ENCODE measurements at places on chromosomes 7 and 10. TPM values are rescaled to one million over a fixed set of nuclear protein-coding genes. Genes with fewer than 3 reads are reported as not detected.

DNA sequence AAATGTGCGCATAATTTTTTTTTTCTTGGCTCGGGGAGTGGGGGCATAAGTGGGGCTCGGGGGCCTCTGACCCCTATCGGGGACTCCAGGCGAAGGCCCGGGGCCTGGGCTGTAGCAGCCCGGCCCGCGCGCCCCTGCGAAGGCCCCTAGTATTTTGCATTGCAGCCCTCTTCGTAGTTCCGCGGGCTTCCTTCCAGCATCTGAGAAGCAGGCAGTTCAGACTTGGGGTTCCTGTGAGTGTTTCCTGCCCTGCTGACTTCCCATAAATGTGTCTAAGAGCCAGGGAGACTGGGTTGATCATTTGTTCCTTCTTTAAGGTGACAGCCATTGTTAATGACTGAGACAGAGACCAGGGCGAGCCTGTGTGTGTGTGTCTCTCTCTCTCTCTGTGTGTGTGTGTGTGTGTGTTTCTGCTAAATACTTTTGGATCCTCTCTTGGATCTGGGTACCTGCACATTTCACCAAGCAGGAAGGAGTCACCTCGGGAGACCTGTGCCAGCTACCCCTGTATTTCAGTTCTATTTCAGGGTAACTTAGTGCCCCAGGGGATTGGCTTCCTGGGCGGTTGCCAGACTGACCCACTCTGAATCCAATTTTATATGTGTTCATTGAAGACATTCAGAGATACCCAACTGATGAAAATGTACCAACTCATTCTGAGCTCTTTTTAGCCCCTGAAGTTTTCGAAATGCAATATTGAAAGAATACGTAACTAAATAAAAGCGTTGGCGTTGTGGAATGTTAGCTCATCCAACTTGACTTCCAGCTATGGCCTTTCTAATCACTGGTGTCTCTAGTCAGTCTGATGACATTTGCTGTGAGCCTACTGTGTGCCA is 805 bp downstream of the MSRB2 start:
- peak; percentile 2 for DNase-seq
- H3K27me3 ChIP-seq = no peaks in the 10 kb centered on the region
- peaks cover 20% of the 10 kb centered on the region for H3K4me1 ChIP-seq
- H3K4me3 ChIP-seq = peak overlapping the region; percentile 70
- no peaks in the 10 kb centered on the region for H3K36me3 ChIP-seq

- H3K27me3 ChIP-seq = no peaks in the 10 kb centered on the region
- peak; percentile 73 for DNase-seq
Measured at GRCh38 chr10:109934958-109935793, 11.9 kb upstream of the XPNPEP1 start.

- DNase-seq = no peak
- H3K27ac ChIP-seq = no peak overlapping the region
- no peaks in the 10 kb centered on the region for H3K4me1 ChIP-seq
- H3K27me3 ChIP-seq = no peaks in the 10 kb centered on the region
- no peaks in the 10 kb centered on the region for H3K36me3 ChIP-seq
Measured at GRCh38 chr7:139153832-139154231, 44.3 kb upstream of the ZC3HAV1 start.

- H3K4me3 ChIP-seq = no peak overlapping the region
- H3K27me3 ChIP-seq = peaks cover 12% of the 10 kb centered on the region
- peaks cover 11% of the 10 kb centered on the region for H3K4me1 ChIP-seq
- DNase-seq = no peak
Measured at GRCh38 chr7:157584420-157584819, 247.6 kb downstream of the DNAJB6 start.

DNA sequence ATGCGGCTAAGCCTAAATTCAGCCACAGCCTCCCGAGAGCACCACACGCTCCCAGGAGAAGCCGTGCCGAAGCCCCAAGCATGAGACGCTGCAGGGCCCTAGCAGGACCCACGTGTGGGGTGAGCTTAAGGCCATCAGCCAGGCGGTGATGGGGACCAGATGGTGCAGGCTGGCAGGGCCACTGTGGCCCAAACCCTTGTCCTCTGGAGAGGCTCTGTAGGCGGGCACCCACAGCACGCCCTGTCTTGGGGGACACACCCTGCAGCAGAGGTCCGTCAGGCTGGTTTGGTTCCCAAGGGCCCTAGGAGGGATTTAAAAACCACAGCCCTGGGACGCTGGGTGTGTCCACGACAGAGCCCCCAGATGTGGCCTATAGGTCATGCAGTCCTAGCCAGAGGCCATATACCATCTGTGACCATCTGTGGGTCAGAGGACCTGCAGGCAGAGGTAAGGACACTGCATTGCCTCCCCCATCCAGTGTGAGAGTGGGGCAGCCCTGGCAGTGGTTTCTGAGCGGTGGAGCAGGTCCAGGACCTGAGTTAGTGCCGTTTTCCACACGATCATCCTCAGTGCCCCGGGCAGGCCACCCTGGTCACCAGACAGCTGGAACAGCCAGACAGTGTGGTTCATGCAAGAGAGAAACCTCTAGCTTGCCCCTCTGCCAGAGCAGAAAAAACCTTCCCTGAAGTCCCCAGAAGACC is 39.6 kb upstream of the INPP5A start:
- H3K4me3 ChIP-seq = no peak overlapping the region
- H3K27me3 ChIP-seq = no peaks in the 10 kb centered on the region
- DNase-seq = no peak
- no peaks in the 10 kb centered on the region for H3K36me3 ChIP-seq
- no peaks in the 10 kb centered on the region for H3K4me1 ChIP-seq

DNA sequence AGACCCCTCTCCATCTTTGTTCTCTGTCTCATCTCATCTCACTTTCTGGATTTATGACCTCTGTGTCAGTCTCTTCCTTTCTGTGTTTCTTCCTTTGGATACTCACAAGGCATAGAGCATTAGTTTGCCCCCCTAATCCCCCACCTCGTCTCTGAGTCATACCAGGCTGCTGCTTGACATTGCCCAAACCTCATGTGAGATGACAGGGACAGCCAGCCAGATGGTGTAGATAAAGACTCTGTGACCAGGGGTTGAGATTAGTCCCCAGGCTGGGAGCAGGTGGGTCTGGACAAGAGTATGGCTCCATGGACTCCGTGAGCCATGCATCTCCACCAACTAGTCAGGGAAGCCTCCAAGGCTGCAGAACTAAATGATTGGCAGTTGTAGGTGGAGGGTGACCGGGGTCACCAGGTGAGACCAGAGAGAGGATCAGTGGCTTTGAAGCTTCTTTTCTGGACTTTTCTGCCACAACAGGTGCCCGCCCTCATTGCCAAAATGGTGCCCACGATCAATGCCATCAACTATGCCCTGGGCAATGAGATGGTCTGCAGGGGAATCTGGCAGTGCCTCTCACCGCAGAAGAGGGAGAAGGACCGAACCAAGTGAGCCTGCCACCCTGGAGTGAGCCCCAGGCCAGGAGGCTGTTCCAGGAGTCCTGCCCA is 13.3 kb downstream of the RGR start:
- no peak for DNase-seq
- H3K4me1 ChIP-seq = peaks cover 7% of the 10 kb centered on the region
- H3K4me3 ChIP-seq = no peak overlapping the region
- no peaks in the 10 kb centered on the region for H3K36me3 ChIP-seq
- H3K27ac ChIP-seq = no peak overlapping the region
- H3K27me3 ChIP-seq = peaks cover 8% of the 10 kb centered on the region

GRCh38 chr10:19043431-19043830 is 5.2 kb upstream of the MALRD1 start:
- H3K27ac ChIP-seq = no peak overlapping the region
- DNase-seq = no peak
- H3K4me3 ChIP-seq = no peak overlapping the region
- H3K27me3 ChIP-seq = no peaks in the 10 kb centered on the region
- H3K4me1 ChIP-seq = no peaks in the 10 kb centered on the region

- no peak overlapping the region for H3K4me3 ChIP-seq
- H3K36me3 ChIP-seq = no peaks in the 10 kb centered on the region
- no peak for DNase-seq
- no peaks in the 10 kb centered on the region for H3K27me3 ChIP-seq
- no peaks in the 10 kb centered on the region for H3K4me1 ChIP-seq
- no peak overlapping the region for H3K27ac ChIP-seq
Measured at GRCh38 chr7:11376529-11376928, 402.9 kb downstream of the PHF14 start.

- H3K27ac ChIP-seq = no peak overlapping the region
- no peak for DNase-seq
- H3K27me3 ChIP-seq = no peaks in the 10 kb centered on the region
- H3K4me3 ChIP-seq = no peak overlapping the region
Measured at GRCh38 chr10:113169853-113170460, 219.9 kb downstream of the TCF7L2 start.

The TMED4 gene
- total RNA-seq = 134 TPM

The SPAG6 gene
- total RNA-seq = not detected

DNA sequence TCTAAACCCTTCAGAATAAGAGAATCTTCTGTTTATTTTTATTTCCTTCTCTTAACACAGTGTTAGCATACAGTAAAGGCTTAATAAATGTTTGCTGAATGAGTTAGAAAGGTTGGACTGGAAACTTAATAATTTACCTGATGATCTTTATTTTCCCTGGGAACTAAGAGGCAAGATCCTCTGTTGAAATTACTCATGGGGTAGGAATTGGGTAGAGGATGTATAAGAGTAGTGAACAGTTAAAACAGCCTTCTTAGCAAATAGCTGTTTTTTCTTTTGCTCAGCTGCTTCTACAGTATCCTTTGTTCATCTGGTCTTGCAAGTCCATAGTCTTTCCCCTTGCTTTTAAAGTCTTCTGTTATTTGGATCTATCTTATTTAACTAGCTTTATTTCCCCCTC is 80.0 kb downstream of the AKAP9 start:
- H3K4me1 ChIP-seq = no peaks in the 10 kb centered on the region
- H3K27me3 ChIP-seq = no peaks in the 10 kb centered on the region
- H3K4me3 ChIP-seq = no peak overlapping the region
- DNase-seq = no peak
- peaks cover 57% of the 10 kb centered on the region for H3K36me3 ChIP-seq

DNA sequence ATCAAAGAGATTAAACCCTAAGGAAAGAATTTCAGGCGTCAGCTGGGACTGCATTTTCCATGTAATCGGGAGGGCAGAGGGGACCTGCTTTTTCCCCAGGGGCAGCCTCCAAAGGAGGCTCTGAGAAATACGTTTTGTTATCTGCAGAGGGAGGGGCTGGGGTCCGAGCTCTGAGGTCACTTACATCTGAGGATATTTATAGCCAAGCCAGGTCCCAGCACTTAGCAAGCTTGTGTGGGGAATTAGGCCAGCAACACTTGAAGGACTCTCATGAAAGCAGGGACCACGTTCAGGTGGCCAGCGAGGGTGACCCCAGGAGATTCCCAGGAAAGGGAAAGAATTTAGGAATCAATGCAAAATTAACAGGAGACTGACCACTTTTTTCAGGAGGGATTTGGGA is 20.6 kb upstream of the GDI2 start:
- no peaks in the 10 kb centered on the region for H3K4me1 ChIP-seq
- no peaks in the 10 kb centered on the region for H3K27me3 ChIP-seq
- no peak overlapping the region for H3K4me3 ChIP-seq
- H3K27ac ChIP-seq = no peak overlapping the region
- no peaks in the 10 kb centered on the region for H3K36me3 ChIP-seq
- no peak for DNase-seq

- no peak for DNase-seq
- no peaks in the 10 kb centered on the region for H3K36me3 ChIP-seq
- H3K27ac ChIP-seq = no peak overlapping the region
- H3K4me1 ChIP-seq = no peaks in the 10 kb centered on the region
- H3K27me3 ChIP-seq = no peaks in the 10 kb centered on the region
- no peak overlapping the region for H3K4me3 ChIP-seq
Measured at GRCh38 chr7:138834583-138834982, 36.6 kb upstream of the ATP6V0A4 start.

The INMT gene
- total RNA-seq = 0.69 TPM

The HOXA7 gene
- not detected for total RNA-seq

- H3K36me3 ChIP-seq = no peaks in the 10 kb centered on the region
- no peak for DNase-seq
- H3K27ac ChIP-seq = no peak overlapping the region
- H3K4me1 ChIP-seq = no peaks in the 10 kb centered on the region
Measured at GRCh38 chr10:82674036-82674435, 799.0 kb downstream of the NRG3 start.

- peaks cover 50% of the 10 kb centered on the region for H3K4me1 ChIP-seq
- H3K27me3 ChIP-seq = no peaks in the 10 kb centered on the region
- peak overlapping the region; percentile 70 for H3K27ac ChIP-seq
- H3K36me3 ChIP-seq = no peaks in the 10 kb centered on the region
- peak overlapping the region; percentile 93 for H3K4me3 ChIP-seq
Measured at GRCh38 chr10:30432622-30433305, 1.2 kb upstream of the MAP3K8 start.

- H3K27me3 ChIP-seq = no peaks in the 10 kb centered on the region
- no peak for DNase-seq
- H3K4me1 ChIP-seq = no peaks in the 10 kb centered on the region
- H3K27ac ChIP-seq = no peak overlapping the region
- no peaks in the 10 kb centered on the region for H3K36me3 ChIP-seq
Measured at GRCh38 chr7:7614018-7614741, 26.4 kb upstream of the UMAD1 start.

- DNase-seq = no peak
- peaks cover 21% of the 10 kb centered on the region for H3K36me3 ChIP-seq
- H3K27ac ChIP-seq = no peak overlapping the region
- H3K27me3 ChIP-seq = no peaks in the 10 kb centered on the region
- H3K4me1 ChIP-seq = peaks cover 2% of the 10 kb centered on the region
Measured at GRCh38 chr7:5667391-5667790, 114.1 kb downstream of the RNF216 start.

GRCh38 chr7:108459922-108460551 is 3.8 kb upstream of the NRCAM start:
- H3K4me1 ChIP-seq = peaks cover 9% of the 10 kb centered on the region
- H3K36me3 ChIP-seq = no peaks in the 10 kb centered on the region
- DNase-seq = no peak
- H3K27me3 ChIP-seq = peaks cover 26% of the 10 kb centered on the region
- H3K4me3 ChIP-seq = no peak overlapping the region

DNA sequence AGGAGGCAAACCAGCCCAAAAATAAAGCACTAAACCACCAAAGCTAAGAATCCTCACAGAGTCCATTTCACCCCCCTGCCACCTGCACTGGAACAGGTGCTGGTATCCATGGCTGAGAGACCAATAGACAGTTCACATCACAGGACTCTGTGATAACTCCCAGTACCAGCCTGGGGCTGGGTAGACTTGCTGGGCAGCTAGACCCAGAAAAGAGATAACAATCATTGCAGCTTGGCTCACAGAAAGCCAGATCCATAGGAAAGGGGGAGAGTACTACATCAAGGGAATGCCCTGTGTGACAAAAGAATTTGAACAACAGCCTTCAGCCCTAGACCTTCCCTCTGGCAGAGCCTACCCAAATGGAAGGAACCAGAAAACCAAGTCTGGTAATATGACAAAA is 13.6 kb upstream of the SLC25A28 start:
- H3K4me3 ChIP-seq = no peak overlapping the region
- no peaks in the 10 kb centered on the region for H3K4me1 ChIP-seq
- no peaks in the 10 kb centered on the region for H3K36me3 ChIP-seq
- no peak overlapping the region for H3K27ac ChIP-seq
- no peak for DNase-seq
